ENCODE measurements at places on chromosomes 4 and X. TPM values are rescaled to one million over a fixed set of nuclear protein-coding genes. Genes with fewer than 3 reads are reported as not detected.

The CSAG3 gene
- total RNA-seq: not detected

The CNGA2 gene
- not detected for total RNA-seq

The CCNB3 gene
- total RNA-seq: 0.11 TPM

The SMIM10L2A gene
- 0.97 TPM for total RNA-seq

The USP46 gene
- total RNA-seq: 111 TPM

The RNF128 gene
- 0.32 TPM for total RNA-seq
